ENCODE measurements at places on chromosomes 7 and 10.

- DNase-seq, result peak; percentile 28
Observed at GRCh38 chr7:148700661-148701064, 2.0 kb downstream of the CUL1 start.

GRCh38 chr10:81963606-81964005, 88.6 kb downstream of the NRG3 start:
- DNase-seq, result no peak

DNA sequence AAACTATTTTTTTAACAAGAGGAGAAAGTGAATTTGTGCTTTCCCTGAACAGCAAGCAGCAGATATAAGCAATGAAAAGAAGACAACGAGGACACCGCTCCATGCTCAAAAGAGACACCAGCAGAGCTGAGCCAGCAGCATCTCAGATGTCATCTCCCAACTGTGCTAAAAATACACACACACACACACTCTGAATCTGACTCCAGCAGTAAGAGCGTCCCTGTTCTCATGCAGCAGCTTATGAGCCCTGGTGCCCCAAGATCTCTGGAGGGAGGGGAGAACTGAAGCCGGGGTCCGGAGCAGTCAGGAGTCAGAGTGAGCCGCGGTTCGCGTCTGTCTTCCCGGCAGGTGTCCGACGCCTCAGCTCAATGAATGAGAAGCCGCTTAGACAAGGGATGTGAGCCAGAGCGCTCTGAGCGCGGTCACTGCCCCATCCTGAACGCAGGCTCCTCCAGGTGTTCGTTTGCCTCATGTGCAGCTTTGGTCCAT, 49.2 kb downstream of the SVIL start:
- DNase-seq, result no peak

DNA sequence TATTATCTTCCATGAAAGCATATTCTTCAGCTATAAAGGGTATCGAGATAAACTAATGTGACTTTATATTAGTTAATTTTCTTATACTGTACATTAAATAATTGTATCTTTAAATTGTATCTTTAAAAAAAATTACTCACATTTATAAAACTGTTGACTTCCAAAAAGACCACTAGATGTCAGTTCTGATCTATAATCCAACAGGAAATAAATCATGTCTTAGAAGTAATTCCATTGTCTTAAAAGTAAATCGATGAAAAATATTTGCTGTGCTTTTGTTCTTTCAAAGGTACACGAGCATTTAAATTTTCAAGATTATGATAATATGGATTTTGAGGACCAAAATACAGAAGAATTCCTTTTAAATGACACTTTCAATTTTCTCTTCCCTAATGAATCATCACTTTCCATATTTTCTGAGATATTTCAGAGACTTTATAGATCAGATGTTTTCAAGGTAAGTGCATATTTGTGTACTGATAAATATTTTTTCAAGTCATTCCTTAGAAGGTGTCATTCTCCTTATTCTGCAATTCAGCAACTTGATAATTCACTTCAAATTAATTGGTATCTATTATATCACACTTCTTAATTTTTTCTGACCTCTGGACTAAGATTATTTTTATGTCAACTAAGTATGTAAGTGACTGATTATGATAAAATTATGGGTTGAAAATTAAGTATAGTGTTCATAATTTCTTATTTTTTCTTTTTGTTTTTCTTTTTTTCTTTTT, 138.5 kb downstream of the CPED1 start:
- no peak for DNase-seq

DNA sequence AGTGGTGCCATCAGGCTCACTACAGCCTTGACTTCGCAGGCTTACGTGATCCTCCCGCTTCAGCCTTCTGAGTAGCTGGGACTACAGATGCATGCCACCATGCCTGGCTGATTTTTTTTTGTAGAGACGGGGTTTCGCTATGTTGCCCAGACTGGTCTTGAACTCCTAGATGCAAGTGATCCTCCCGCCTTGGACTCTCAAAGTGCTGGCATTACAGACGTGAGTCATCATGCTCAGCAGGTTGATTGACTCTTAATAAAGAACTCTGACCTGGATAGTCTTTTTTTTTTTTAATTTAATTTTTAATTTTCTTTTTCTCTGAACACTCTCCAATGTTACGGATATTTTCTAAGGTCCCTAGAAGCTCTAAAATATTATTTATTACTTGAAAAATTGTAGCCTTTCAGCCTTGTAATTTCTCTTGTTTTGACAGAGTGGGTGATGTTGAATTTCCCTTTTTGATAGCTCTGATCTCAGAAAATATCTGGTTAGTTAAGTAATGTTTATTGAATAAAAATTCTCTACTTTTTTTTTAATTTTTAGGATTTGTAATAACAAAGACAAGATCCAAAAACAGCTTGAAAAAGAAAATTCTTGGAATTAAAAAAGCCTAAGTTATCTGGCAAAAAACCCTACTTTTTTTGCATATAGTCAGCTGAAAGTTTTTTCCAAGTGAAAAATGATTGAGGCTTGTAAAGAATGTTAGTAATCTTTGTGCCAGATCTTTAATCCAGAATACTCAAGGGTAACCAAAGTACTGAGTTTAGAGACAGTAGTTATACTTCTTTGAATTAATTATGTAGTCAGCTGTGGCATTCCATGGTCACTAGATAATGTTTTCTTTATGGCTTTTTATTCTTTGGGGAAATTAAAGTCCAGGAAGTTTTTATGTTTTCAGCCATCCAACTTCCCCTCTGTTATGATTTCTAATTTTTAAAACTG, 26.7 kb downstream of the TBC1D12 start:
- DNase-seq, result no peak

DNA sequence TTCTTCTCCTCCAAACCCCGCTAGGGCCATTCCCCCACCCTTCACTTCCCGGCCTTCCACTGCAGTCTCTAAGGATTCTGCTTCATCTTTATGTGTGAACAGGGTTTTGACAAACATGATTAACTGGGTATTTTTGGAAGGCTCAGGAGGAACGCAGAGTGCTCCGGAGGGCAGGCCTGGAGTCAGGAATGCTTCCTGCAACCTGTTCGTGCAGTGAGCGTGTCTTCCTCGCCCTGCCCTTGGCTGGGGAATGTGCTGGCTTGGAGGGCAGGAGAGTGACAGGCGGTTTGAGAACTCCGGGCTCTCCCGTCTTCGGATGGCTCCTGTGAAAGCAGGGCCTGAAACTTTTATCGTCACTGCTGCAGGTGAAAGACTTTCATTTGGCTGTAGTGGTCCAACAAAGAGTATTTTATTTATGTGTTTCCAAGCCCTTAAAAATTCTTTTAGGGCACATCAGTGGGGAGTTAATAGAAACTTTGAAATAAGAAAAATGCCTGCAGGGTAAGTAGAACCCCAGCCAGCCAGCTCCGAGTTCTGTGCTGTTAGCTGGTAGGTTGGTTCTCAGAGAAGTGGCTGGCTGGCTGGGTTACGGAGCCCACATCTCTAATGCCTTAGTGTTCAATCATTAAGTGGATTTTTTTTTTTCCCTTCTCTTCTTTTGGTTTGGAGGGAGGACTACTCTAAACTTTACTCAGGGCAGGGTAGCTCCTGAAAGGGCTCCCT, 51.0 kb downstream of the TCF7L2 start:
- DNase-seq, result no peak

DNA sequence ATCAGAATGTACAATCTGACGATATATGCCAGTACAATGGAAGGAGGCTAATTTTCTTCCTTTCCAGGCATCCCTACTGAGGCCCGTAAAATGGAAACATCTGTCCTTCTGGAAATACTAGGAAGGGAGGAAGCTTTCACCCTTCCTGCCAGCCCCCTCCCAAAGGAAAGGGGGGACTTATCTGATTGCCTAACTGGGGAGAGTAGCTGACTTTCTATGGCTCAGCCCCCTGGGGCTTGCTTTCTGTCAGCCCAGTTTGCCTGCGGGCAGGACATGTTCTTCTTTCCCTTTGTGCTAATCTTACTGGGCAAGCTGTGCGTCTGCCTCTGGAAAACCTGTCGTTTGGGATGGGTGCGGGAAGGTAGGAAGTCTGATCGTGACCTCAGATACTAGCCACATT, 508.9 kb downstream of the SUGCT start:
- DNase-seq, result no peak

DNA sequence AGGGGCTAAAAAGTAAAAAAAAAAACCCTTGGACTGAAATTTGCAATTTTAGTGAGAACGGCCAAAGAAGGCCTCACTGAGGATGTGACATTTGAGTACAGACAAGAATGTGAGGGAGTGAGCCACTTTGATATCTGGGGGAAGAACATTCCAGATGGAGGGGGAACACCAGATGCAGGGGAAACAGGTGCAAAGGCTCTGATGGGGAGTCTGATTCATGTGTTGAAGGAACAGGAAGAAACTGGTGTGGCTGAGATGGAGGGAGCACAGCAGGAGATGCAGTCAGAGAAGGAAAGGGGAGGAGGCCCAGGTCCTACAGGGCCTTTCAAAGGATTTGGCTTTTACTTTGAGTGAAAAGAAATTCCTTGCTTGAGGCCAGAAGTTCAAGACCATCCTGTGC, 615.7 kb upstream of the NRP1 start:
- DNase-seq, result no peak

GRCh38 chr7:5586279-5586962, 162.8 kb upstream of the TNRC18 start:
- DNase-seq, result no peak

- DNase-seq, result no peak
Observed at GRCh38 chr10:5618829-5619228, 47.6 kb downstream of the ASB13 start.

DNA sequence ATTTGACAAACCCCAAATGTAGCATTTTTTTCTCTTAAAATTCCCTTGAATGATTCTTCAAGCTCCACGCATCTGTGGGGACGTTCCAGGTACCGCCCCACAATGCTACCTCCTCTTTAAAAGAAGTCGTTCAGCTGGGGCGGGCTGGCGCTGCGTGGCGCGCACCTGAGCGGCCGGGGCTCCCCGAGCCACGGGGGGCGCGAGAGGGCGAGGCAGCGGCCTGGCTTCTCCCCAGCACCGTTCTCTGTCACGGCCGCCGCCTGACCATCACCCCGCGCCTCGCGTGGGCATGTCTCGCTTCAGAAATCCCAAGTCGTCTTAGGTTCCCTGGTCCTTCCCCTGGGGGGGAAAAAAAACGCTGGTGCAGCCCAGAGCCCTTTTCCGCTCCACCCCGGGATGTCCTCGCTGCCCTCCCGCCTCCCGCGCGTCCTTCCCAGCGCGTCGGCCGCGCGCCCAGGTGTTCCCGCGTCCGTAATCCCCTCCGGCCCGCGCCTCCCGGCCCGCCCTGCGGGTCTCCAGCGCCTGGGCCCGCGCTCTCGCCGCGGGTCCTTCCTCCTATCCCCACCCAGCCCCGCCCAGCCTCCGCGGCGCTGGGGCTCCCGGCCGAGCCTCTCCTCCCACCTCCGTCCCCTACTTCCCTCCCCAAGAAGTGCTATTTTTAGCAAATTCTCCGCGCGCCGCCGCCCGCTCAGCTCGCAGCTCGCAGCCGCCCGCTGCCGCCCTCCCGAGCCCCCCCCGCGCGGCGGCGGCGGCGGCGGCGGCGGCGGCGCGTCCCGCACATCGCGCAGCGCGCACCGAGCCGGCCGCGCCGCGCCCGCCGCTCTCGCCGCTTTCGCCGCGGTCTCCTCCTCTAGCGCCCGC, 58.7 kb upstream of the PRPS1L1 start:
- DNase-seq, result no peak

- no peak for DNase-seq
Observed at GRCh38 chr10:122665946-122666345, 33.7 kb downstream of the C10orf120 start.

GRCh38 chr10:128927497-128928161, 539.4 kb upstream of the MGMT start:
- no peak for DNase-seq

GRCh38 chr7:125127304-125127703, 197.7 kb upstream of the POT1 start:
- no peak for DNase-seq

- no peak for DNase-seq
Observed at GRCh38 chr7:155374276-155375252, 76.9 kb downstream of the INSIG1 start.
